NK-92 treated with Interleukin-12 subunit alpha and Interleukin-12 subunit beta, amount 100 ng/mL, for 24 hours (cell line): ENCODE measurements at places on chromosomes 12 and 14.

GRCh38 chr12:130117233-130117632 is 45.0 kb upstream of the FZD10 start:
- no peak for DNase-seq

DNA sequence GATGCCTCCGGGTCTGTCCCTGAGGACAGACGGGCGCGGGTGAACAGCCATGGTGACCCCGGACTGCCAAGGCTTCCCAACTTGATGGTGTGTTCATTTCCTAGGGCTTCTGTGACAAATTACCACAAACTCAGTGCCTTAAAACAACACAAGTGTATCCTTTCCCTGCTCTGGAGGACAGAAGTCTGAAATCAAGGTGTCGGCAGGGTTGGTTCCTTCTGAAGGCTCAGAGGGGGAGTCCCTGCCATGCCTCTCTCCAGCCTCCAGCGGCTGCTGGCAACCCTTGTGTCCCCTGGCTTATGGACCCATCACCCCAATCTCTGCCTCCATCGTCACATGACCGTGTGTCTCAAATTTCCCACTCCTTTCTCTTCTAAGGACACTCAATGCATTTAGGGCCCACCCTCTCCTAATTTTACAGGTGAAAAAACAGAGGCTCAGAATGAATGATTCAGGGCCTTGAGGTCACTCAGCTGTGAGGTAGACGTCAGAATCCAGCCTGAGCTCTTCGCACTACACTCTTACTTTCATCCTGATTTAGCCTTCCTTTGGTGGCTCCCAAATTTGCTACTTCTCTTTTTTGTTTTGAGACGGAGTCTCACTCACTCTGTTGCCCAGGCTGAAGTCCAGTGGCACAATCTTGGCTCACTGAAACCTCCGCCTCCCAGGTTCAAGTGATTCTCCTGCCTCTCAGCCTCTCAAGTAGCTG is 45.4 kb downstream of the VCPKMT start:
- no peak for DNase-seq

- peak; percentile 49 for DNase-seq
Observed at GRCh38 chr12:47767216-47767724, 5.8 kb upstream of the SLC48A1 start.

GRCh38 chr12:98948343-98948949 is 303.4 kb downstream of the APAF1 start:
- no peak for DNase-seq

DNA sequence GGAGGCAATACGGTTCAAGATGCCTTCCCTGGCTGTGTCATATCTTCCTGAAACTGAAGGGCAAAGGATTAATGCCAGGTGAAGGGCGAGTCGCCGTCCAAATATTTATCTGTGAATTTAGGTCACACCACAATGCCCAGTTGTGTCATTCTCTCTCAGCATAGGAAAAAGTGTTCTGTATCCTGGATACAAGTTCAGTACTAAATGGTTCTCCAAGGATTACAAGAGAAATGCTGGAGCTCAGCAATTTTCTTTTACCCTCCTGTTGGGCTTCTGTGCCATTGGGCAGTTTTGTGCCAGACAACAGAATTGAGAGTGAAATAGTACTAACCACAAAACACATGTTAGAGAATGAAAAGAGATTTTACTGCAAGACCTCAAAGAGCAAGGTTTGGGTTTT is 493.9 kb downstream of the EGLN3 start:
- DNase-seq: no peak

GRCh38 chr12:38527631-38528030 is 211.1 kb downstream of the ALG10B start:
- no peak for DNase-seq

GRCh38 chr14:39946807-39947206 is 514.6 kb upstream of the FBXO33 start:
- no peak for DNase-seq

GRCh38 chr12:69457433-69457832 is 12.8 kb upstream of the FRS2 start:
- no peak for DNase-seq

DNA sequence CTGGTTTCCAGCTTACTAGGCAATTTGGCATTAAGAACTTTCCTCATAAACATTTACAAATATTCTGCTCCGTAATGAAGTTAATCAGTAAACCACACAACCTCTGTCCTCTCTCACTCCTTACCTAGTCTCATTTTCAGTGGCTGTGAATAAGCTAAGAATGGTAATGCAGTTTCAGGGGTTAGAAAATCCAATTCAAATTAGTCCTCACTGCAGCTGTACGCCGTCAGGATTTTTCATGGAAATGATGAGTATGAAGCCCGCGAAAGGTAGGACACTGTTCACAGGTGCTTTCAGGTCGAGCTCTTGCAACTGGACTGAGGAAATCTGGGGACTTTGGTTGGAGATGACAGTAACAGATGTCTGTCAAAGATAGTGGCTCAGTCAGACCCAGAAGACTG is 29.6 kb downstream of the NR1H4 start:
- no peak for DNase-seq

GRCh38 chr12:11136075-11136474 is 1.6 kb upstream of the TAS2R30 start:
- no peak for DNase-seq

DNA sequence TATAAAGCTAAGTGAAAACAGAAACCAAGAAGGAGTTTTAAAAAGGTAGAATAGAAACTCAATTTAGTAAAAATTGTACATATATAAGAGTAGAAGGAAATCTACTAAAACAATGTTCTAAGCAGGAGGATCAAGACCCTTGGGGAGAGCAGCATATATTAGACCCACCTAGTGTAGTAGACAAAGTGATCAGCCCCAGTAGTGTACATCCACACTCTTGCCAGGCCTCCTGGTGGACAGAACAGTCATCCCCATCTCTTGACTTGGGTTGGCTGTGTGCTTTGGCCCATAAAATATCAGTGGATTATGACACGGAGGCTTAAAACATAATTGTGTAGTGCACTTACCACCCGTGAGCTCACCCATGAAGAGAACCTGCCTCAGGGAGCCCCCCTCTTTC is 10.9 kb upstream of the OTUB2 start:
- no peak for DNase-seq

- no peak for DNase-seq
Observed at GRCh38 chr12:90653040-90653439, 301.9 kb downstream of the CCER1 start.

GRCh38 chr12:94615260-94616181 is 34.8 kb downstream of the TMCC3 start:
- DNase-seq: no peak

DNA sequence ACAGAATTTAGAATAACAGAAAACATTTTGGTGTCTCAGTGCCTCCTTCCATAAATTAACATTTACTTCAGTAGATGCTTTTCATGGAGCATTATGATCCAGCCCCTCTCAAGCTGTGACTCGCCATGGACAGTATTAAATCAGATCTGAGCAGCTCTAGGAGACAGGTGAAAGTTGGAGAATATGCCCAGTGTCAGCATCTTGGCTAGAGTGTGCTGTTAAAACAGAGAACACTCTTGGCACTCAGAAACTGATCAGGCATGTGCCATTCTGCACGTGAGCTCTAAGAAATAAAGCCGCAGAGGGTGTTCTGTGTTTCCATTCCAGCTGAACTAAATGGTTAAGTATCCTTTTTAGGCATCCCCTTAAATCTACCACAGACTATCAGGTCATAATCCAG is 68.0 kb downstream of the DIP2B start:
- no peak for DNase-seq

DNA sequence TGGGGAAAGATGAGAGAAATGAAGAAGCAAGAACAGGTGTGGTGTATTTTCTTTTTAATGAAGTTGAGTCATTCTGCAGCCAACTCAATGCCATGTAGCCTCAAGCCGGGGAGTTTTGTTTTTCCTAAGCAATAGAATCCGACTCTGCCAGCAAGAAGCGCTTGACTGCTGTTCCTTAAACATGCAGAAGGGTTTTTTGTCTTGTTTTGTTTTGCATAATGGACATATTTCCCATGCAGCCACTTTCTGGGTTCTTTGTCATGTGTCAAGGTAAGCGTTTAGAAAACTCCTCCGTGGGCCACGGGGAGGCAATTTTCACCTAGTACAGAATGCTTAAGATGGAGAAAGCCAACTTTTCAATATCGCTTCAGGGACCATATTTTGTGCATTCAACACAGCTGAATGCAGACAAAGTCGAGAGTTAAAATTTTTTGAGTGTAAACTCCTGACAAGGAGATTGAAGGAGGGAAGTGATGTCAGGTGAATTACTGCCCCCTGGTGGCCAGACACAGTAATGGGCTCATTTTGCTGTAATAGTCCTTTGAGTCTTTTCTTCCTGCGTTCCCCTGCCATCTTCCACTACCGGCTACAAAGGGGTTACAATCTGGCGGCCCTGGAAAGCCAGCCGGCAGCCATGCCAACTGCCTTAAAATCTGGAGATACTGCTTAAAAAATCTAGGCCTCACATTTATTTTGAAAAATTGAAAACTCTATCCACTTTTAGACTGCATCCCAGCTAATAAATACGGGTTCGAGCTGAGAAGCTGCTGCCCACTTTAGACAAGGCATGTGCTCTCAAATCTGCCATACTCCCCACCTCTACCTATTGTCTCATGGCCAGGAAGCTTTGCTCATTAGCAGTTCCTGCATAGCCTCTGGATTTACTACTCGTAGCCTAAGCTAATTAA is 3.2 kb upstream of the FICD start:
- DNase-seq: peak; percentile 49

DNA sequence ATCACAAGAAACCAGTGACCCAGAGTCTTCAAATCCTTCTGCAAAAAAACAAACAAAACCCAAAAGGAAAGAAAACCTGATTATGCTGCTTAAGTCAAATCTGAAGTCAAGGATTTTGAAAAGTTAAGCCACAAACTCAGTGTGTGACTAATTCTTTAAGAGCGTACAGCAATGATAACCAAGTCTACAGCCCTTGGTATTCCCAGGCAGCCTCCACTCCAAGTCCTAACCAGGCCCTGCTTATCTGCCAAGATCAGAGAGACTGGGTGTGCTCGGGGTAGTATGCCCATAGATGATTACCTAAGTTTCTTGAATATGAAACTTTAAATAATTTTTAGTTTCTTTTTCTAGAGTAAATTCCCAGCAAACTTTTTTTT is 13.1 kb downstream of the PGAM5 start:
- DNase-seq: no peak

DNA sequence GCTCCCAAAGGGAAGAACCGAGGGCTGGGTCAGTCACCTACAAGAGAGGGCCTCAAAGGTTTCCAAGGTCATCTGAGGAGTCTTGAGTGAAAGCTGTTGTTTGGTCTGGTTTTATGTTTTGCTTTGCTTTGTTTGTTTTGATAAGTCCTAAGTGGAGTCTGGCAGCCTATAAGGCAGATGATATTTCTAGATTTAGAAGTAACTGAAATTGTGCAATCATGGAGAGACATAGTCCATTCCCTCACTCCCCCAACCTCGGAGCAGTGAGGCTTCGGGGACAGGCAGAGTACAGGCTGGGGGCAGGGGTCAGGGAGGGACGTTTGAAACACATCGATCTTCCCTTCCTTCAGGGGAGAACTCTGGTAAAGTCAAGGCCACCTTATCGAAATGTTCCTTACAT is 42.3 kb downstream of the TTC9 start:
- no peak for DNase-seq

GRCh38 chr14:99643343-99643742 is 1.6 kb upstream of the HHIPL1 start:
- DNase-seq: no peak

DNA sequence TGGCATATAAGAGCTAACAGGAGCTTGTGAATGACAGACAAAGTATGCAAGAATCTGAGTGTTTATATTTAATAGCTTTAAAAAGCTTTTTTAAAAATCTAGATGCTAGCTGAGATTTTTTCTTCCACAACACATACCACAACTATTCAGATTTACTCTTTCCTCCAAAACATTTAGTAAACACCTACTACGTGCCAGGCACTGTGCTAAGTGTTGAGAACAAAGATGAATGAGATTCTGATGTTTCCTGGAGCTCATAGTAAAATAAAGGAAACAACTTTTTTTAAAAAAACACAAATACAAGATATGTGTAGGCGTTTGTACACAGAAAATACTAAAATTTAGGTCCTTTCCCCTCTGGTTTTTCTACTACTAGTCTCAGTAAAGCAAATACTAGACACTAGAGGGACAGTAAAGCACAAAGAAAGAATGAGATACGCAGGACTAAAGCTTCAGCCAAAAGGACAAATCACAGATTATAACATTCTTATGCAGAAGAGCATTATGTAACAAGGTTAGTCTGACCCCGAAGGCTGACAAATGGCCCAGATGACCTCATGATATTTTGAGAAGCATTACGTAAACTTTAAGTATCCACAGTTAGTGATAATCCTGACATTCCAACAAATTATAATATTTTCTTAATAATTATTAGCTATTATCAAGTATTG is 78.6 kb upstream of the PAWR start:
- no peak for DNase-seq

DNA sequence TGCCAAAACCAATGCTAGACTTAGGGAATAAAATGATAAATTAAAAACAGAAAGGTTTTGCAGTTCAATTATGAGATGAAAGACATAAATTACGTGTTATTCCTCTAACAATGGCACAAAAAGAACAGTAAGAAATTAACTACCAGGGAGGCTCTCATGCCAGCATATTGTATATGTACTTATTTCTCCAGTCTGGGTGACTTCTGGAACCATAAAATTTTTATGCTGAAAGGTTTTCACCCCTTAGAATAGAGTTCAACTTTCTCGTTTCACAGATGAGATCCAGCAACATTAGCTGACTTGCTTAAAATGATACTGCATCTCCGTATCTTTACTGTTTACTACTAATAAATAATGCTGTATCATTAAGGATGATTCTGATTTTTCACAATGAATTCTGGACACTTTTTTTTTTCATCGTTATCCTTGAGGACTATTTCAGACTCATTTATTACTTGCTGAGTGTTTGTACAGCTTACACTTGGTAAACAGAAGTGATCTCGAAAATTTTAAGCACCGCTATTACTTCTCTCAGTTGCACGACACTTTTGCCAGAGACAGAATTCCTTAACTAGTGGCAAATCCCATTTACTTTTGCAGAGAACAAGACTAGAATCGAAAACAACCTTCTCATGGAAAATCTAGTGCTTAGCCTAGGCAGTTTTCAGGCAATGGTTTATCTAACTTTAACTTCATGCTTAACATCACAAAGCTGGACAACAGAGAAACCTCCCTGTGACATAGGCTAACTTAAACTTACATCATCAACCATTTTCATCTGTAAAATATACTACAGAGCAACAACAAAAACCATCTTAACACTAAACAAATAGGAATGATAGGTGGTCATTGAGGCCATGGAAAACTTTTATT is 2.7 kb downstream of the RSRC2 start:
- DNase-seq: no peak

DNA sequence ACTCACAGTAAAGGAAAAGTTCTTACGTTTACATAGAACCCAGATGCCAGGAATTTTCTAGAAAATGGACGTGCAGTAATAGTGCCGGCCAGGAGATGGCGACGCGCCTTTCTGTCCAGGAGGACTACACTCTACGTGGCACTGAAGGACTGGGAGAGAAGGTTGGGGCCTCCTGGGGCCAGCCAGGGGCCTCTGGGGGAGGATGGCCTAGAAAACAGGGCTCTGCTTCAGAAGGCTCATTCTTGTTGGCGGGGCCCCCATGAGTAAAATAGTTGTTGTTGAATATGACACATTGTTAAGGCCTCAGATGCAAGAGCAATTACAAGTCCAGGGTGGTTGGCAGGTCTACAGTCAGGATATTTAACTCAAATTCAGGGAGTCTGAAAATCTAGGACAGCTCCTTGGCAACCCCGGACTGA is 120.1 kb upstream of the MAX start:
- no peak for DNase-seq
